Activated CD8-positive, alpha-beta memory T cell treated with anti-CD3 and anti-CD28 coated beads, Interleukin-2, amount 10 ng/mL, durations not matched to agents 7 days and 5 days (primary cell): ENCODE measurements at places on chromosomes 1 and 21. TPM values are rescaled to one million over a fixed set of nuclear protein-coding genes. Genes with fewer than 3 reads are reported as not detected.

- H3K36me3 ChIP-seq: peaks cover 10% of the 10 kb centered on the region
- peak; percentile 58 for DNase-seq
- H3K27me3 ChIP-seq: no peaks in the 10 kb centered on the region
- peak overlapping the region; percentile 89 for H3K27ac ChIP-seq
Measured at GRCh38 chr1:55211863-55212262, 3.3 kb downstream of the USP24 start.

DNA sequence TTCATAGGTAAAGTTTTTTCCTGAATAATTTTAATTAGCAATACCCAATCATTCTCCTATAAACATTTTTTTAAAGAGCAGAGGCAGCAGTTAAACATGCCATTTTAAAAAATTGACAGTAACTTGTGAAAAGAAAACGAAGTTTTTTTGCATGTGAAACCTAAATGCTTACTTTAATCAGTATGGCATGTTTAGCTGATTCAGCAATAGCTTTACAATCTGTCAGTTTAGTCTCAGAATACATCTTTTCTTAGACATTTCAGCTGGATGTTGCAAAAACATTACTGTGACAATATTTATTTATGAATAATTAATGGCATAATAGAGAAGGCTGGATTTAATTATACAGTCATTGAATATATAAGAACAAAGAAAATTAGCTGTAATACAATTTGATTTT lies 1132.4 kb upstream of the ADGRL2 start:
- no peaks in the 10 kb centered on the region for H3K36me3 ChIP-seq
- DNase-seq: no peak

ST6GALNAC3 gene
- total RNA-seq: 0.88 TPM

DNA sequence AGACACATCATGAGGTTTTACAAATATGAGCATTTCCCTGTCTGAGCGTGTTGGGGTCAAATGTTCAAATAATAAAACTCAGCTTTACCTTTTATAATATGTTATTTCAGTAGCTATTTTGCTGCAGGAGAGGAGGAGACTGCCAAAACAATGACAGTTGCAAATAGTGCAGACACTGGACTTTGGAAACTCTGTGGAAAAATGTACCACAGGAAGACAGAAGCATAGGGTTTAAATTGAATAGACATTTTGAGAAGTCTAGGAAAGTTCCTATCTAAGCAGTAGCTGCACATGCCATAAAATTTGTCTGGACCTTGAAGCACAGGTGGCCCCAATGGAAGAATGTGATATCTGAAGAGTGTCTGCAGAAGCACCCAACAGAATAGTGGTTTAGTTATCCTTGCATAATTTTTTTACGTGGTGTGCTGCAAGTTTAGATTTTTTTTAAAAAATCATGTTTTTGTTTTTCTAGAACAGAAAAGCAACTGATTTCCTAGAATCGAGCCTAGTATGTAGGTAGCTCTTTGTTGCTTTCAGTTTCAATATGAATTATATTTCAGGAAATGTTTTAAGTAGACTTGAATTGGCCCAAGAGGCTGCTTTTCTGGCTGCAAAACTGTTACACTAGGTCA lies 14.0 kb upstream of the GBP5 start:
- peaks cover 74% of the 10 kb centered on the region for H3K4me1 ChIP-seq
- no peaks in the 10 kb centered on the region for H3K27me3 ChIP-seq
- peak overlapping the region; percentile 97 for H3K27ac ChIP-seq
- peaks cover 66% of the 10 kb centered on the region for H3K36me3 ChIP-seq
- DNase-seq: no peak

GRCh38 chr1:33007190-33008050 lies 29.3 kb downstream of the AK2 start:
- H3K27ac ChIP-seq: no peak overlapping the region
- peaks cover 13% of the 10 kb centered on the region for H3K4me1 ChIP-seq
- H3K36me3 ChIP-seq: peaks cover 45% of the 10 kb centered on the region
- no peaks in the 10 kb centered on the region for H3K27me3 ChIP-seq
- DNase-seq: no peak

DNAH14 gene
- 0.70 TPM for total RNA-seq

LRRIQ3 gene
- 1.6 TPM for total RNA-seq

GRCh38 chr1:158005224-158005623 lies 11.8 kb downstream of the KIRREL1 start:
- H3K4me3 ChIP-seq: no peak overlapping the region
- H3K36me3 ChIP-seq: no peaks in the 10 kb centered on the region
- peaks cover 8% of the 10 kb centered on the region for H3K27me3 ChIP-seq
- H3K4me1 ChIP-seq: no peaks in the 10 kb centered on the region
- no peak for DNase-seq
- no peak overlapping the region for H3K27ac ChIP-seq

DNA sequence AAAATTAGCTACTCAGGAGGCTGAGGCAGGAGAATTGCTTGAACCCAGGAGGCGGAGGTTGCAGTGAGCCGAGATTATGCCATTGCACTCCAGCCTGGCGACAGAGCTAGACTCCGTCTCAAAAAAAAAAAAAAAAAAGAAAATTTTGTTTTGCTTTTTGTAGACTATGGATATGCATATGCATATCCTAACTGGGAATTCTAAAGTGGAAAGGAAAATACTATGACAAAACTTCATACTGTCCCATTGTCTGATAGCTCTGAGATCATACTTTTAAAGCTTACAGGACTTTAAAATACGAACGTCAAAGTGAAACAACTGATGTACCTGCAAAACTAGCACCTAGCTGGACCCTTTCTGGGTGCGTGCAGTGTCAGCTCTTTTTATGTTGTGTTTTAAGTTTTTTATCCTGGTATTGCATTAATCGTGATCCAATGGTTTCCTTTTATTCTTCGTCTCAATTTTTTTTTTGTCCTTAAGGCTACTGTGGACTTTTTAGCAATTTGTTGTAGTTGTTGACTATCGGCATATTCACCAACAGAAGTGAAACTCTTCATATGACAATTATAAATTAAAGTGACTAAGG lies 19.2 kb downstream of the SPRTN start:
- no peak for DNase-seq
- no peak overlapping the region for H3K4me3 ChIP-seq
- H3K36me3 ChIP-seq: peaks cover 21% of the 10 kb centered on the region
- H3K4me1 ChIP-seq: peaks cover 12% of the 10 kb centered on the region
- H3K27ac ChIP-seq: no peak overlapping the region
- no peaks in the 10 kb centered on the region for H3K27me3 ChIP-seq

HJV gene
- not detected for total RNA-seq

DNA sequence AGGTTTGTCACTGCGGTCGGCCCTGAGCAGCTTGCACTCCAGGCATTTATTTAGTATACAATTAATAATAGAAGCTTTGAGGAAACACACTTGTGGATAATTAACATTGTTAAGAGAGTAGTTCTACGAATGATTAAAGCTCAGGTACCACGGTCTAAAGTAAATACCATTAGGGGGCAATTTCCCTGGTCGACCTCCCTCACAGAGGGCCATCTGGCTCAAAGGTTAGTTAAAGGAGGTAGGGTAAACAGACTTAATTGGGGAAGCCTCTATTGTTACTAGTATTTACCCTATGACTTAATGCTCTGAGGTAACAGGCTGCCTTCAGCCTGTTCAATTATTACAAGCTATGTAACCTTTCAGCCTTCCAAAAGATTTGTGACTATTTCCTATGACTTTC lies 122.3 kb upstream of the SLC44A3 start:
- H3K36me3 ChIP-seq: no peaks in the 10 kb centered on the region
- peaks cover 8% of the 10 kb centered on the region for H3K27me3 ChIP-seq
- H3K4me3 ChIP-seq: no peak overlapping the region

DNA sequence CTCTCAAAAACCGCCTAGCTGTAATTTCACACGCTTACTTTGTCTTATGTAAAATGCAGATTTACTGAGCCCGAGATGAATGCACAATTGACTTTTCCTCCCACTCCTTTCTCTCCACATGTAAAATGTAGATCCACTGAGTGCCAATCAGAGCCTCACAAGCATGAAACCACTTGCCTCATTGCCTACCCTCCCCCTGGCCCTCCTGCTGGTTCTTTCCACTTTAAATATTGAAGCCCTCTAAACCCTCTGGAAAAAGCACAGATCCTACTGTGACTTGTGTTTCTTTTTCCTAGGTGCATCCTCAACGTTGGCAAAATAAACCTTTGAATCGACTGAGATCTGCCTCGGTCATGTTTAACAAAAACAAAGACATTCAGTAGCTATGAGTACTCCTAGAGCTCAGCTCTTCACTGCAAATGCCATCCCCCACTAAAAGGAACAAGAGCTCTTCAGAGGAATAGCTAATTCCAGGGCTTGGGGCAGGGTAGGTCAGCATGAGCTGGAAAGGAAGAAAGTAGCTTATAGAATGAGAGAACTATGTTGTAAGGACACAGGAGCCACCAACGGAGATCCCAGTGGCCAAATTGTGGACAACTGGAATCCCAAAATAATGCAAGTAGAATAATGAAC lies 365.5 kb upstream of the RUNX1 start:
- H3K27me3 ChIP-seq: peaks cover 44% of the 10 kb centered on the region
- H3K36me3 ChIP-seq: no peaks in the 10 kb centered on the region
- no peak overlapping the region for H3K4me3 ChIP-seq
- DNase-seq: no peak
- H3K4me1 ChIP-seq: no peaks in the 10 kb centered on the region
